ENCODE measurements at places on chromosomes 4 and X.

- DNase-seq = no peak
Observed at GRCh38 chrX:9456250-9457074, 8.4 kb upstream of the TBL1X start.

- no peak for DNase-seq
Observed at GRCh38 chr4:69025191-69025998, 70.9 kb upstream of the UGT2B7 start.

DNA sequence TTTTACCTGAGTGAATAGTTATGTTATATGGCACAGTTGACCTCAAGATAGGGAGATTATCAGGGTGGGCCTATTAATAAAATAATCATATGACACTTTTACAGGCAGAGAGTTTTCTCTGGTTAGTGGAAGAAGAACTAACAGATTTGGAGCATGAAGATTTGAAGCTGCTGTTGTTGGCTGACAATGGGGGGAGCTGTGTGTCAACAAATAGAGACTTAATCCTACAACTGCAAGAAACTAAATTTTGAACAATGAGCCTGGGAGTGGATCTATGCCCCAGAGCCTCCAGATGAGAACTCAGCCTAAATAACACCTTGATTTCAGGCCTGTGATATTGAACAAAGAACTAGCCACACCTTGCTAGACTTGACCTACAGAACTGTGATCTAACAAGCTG is 7.2 kb upstream of the CCSER1 start:
- DNase-seq = no peak

DNA sequence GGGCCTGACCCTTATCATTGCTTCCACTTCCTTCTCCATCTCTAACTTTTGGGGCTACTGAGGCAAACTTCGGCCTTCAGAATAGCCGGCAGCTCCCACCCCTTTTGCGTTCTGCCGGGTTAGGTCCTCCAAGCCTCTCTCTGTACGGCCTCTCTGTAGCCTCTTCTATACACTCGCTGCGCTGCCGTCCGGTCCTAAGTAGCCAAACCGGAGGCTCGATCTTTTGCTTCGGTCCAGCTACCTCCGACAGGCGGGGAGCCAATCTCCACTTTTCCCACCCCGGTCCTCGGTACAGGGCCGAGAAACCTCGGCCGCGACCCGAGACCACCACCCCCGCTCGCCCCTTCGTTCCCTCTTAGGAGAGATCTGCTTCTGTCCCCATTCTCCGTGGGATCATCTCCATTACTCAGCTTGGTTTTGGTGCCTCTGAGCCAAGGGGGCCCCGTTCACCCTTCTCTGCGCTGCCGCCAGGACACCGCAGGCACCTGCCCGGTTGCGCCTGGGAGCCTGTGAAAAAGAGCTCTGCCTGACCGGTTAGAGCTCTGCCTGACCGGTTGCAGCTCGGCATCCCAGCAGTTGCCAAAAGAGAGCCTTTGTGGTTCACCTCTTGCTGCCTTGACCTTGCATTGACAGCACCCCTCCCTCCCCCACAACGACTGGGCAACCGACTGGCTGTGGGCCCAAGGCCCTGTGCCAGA is 1.0 kb upstream of the HTR2C start:
- DNase-seq = no peak

GRCh38 chrX:6891404-6891803 is 256.1 kb upstream of the STS start:
- DNase-seq = no peak

GRCh38 chrX:15748841-15749240 is 10.8 kb downstream of the CA5B start:
- DNase-seq = no peak

- no peak for DNase-seq
Observed at GRCh38 chrX:41475591-41476241, 28.6 kb downstream of the NYX start.

DNA sequence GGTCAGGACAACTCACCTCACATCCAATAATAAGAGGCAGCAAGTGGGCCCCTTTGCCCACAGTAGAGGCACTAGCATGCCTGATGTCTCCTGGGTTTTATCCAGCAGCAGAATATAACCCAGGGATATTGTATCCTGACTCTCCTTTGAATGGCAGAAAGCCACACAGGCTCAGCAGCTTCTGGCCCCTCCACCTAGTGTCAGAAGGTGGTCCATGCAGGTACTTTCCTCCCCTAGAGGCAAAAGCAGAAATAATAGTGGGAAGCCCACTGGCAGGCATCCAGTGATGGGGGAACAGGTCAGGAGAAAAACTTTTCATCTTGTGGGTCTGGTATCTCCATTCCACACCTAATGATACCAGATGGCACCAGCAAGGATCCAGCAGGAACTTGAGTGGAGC is 75.5 kb upstream of the IRS4 start:
- no peak for DNase-seq

GRCh38 chrX:10085223-10085622 is 71.6 kb upstream of the CLCN4 start:
- no peak for DNase-seq

- no peak for DNase-seq
Observed at GRCh38 chr4:141127884-141128283, 5.4 kb downstream of the RNF150 start.

DNA sequence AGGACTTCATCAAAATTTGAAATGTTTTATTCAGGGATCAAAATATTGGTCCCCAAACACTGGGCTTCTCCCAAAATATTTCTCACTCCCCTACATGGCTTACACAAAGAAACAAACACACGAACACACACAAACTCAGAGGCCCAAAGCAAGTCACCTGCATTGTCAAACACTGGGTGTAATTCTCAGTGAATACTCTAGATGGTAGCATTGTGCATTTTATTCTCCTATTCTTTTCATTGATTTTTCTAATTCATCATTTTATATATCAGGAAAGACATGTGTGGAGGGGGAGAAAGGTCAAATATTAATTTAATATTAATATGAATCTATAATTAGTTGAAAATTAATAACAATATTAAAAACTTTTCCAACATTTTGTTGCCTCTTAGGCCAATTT is 72.3 kb upstream of the TNMD start:
- no peak for DNase-seq

DNA sequence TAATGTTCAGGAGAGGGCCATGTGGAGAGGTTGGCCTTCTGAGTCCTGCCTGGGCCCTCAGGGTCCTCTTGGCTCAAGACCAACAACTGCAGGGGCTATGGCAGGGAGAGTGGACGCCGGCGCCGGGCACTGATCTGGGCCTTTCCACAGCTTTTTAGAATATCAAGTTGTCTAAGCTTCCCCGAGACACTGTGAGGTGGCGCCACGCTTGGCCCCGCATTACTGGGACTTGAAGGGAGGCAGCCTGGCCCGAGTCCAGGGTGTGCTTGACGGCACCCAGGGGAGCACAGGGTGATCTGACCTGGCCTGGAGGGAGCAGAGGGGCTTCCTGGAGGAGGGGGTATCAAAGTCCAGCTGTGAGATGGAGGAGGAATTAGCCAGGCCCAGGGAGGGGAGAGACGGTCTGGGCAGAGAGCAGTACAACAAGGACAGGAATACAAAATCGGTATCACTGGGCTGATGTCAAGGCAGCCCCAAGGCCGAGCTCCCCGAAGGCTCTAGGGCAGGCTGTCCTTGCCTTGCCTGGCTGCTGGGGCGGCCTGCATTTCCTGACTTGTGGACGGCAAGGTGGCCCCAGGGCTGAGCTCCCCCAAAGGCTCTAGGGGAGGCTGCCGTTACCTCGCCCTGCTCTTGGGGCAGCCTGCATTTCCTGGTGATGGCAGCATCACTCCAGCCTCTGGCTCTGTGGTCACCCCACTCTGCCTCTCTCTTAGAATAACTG is 28.1 kb downstream of the ABLIM2 start:
- DNase-seq = no peak

Data from NCI-H187 (cell line).